Stimulated activated CD4-positive, alpha-beta T cell treated with anti-CD3 and anti-CD28 coated beads, Interleukin-12 subunit alpha, Interleukin-12 subunit beta, amount 100 ng/mL, for 4 hours (primary cell): ENCODE measurements at places on chromosomes 2 and 18.

DNA sequence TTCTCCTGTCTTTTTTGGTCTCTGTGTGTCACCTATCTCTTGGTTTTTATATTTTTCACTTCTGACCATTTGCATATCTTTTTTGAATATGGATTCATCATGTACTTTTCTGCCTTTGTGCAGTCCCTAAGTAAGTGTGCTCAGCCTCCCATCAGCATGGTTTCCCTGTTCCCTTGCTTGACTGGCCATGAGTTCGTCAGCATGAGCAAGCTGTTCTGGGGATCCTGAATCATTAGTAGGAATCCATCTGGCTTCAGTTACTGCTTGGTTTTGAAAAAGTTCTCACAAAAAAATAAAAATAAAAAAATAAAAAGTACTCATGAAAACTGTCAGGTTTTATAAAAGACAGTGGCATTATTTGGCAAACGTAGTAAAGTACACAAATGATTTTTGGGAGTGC, 144.1 kb downstream of the NCOA1 start:
- DNase-seq: no peak

GRCh38 chr2:181376442-181376841, 80.7 kb upstream of the ITGA4 start:
- no peak for DNase-seq

- DNase-seq: no peak
These were observed 107.8 kb downstream of the ZNF521 start for GRCh38 chr18:25244170-25244569.

DNA sequence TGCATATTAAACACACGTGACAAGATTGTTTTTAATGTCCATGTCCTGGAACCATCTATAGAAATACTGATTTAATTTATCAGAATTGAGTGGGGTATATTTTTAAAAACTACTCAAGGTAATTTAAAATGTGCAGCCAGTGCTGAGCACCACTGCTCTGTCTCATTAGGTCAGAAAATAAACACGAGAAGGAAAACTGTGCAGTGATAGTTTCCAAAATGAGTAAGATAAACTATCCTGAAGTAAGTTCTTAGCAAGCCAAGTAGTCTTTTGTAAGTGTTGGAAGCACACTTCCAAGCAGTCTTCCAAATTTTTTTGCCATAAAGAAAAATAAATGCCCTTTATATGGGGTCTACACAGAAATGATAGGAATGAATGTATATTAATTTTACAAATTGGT, 93.8 kb upstream of the DNAJC10 start:
- DNase-seq: no peak

DNA sequence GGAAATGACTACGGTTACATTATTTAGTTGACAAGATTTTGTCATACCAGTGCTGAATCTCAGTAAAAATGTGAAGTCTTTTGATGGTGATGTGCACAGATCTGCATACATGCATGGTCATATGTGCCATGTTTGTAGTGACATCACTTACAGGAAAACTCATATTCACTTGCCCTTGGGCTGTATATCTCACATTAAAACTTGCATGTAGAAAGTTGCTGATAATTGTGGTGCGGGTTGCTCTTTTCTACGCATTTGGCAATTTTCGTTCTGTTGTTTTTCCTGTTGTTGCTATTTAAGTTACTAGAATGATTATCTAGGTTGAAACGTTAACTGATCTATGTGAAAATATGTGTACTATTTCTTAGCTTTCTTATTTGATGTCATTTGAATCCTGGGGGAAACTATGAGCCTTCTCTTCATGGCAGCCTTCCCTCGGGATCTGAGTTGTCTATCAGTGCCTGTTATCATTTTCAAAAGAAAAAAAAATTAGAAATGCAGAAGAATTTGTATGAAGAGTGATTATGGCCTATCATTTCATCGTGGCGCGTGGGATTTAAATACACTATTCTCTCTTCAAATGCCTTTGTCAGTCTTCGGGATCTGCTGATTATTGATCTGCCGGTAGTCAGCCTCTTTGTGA, 296.6 kb downstream of the TMX3 start:
- DNase-seq: no peak

DNA sequence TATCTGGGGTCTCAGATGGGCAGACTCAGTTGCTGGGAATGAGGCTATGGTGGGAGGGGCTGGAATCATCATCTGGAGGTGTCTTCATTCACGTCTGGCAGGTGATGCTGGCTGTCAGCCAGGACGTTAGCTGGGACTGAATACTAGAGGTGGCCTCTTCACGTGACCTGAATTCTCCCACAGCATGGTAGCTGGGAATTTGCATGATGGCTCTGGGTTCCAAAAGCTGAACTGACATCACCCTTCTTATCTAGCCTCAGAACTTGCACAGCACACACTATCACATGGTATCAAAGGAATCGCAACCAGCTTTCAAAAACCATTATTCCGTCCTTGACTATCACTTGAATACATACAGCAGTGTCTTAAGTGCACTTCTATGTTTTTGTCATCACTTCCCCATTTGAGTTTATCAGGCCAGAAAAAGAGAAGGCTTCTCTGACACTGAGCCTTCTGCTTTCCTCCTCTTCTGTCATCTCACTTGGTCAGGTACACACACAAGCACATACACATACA, 53.0 kb upstream of the LRP2 start:
- DNase-seq: no peak

- no peak for DNase-seq
These were observed 590.7 kb downstream of the ADCYAP1 start for GRCh38 chr18:1495387-1495786.

- no peak for DNase-seq
These were observed 157.6 kb downstream of the ATAD2B start for GRCh38 chr2:23769364-23769763.

DNA sequence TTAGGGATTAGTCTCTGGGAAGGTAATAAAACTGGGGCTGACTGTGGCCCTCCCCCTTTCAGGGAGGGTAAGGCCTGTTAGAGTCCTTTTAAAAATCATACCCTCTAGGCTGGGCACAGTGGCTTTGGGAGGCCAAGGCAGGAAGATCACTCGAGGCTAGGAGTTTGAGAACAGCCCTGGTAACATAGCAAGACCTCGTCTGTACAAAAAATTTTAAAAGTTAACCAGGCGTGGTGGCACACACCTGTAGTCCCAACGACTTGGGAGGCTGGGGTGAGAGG, 118.7 kb downstream of the STPG4 start:
- no peak for DNase-seq

DNA sequence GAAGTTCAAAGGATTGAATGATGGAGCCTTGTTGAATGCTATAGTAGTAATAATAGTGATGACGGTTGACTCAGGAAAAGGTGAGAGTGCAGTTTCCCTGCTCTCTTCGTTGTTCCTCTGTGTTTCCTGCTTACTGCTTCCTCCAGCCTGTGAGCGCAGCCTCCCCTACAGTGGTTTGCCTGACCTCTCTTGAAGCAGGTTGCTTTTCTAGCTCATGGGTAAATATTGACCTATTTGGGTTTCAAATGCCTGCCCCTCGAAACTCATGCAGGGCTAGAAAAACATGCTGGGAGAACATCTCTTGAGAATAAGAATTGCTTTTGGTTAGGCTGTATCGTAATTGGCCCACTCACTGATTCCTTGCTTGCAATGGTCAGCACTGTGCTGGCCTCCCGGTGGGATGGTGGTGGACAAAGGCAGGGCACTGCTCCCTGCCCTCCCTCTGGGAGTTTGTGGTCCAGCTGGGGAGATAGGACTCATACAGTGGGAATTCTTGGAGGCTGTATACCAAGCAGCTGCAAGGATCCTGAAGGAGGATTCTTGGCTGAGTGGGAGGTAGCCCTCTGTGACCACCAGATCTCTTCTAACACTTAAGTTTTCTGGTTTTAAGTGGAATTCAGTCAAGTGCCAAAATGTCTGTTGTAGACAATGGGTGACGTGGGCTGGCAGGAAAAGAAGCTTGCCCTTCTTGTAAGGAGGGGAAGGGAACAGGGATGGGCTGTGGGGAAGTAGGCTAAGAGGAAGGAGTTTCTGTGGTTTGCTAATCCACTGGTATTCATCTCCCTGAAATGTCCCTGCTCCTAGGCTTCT, 5.4 kb upstream of the RNF181 start:
- DNase-seq: no peak

- DNase-seq: no peak
These were observed 24.5 kb upstream of the PPP4R1 start for GRCh38 chr18:9638886-9639285.

- DNase-seq: no peak
These were observed 7.0 kb downstream of the EVX2 start for GRCh38 chr2:176076796-176077195.

GRCh38 chr2:13654416-13654815, 937.7 kb downstream of the TRIB2 start:
- no peak for DNase-seq

- DNase-seq: no peak
These were observed 465.1 kb upstream of the HNRNPA3 start for GRCh38 chr2:176747506-176747905.

DNA sequence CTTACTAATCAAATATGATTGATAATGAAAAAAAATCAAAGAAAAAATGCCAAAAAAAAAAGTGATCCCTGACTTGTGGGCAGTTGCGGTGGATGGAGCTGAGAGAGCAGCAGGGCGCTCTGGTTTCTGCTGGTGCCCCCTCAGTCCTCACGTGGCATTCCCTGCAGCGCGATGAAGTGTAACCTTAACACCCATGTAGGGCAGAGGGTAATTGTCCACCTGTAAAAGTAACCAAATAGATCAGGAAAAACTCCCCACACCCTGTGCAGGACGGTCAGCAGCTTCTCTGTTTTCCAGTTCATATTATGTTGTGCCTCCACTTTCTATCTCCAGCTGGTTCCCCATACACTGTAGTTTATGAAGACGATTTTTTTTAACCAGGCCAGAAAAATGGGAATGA, 25.0 kb downstream of the COA5 start:
- no peak for DNase-seq

DNA sequence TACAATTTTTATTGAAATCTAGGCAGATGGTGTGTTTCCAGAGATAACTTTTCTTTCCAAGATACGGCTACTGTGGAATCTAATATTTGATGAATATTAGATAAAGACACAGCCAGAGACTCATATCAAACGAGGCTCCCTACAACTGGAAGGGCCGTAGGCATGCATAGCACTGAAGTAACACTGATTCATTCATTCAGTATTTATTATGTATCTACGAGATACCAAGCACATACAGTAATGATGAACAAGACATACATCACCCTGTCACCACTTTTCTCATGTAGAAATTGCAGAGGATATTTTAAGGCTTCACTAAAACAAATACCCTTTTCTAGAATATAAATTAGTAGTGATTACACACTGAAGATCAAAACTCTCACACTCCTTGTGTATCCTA, 74.5 kb downstream of the KCTD18 start:
- DNase-seq: no peak

GRCh38 chr2:191209340-191209739, 35.9 kb upstream of the MYO1B start:
- DNase-seq: no peak

- DNase-seq: no peak
These were observed 62.8 kb downstream of the TMEM237 start for GRCh38 chr2:201580486-201580885.

GRCh38 chr2:26086155-26086637, 52.3 kb downstream of the RAB10 start:
- DNase-seq: no peak

DNA sequence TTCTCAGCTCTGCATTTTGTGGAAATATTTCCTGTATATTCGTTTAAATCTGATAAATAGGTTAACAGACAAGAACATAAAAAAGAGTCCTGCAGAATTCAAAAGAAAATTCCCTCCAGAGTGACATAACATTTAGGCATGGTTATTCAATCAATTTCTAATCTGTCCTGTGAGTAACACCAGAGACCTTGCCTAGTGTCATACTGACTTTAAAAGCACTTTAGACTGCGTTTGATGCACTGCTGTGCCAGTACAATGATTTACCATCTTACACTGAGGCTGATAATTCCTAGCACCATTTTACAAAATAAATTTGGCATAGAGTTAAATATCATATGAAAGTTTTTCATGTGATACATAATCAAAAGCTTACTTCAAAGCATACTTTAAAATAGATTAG, 35.5 kb upstream of the CALCRL start:
- DNase-seq: no peak

- no peak for DNase-seq
These were observed 2.7 kb upstream of the IL1R1 start for GRCh38 chr2:102139851-102140250.

- no peak for DNase-seq
These were observed 81.5 kb upstream of the DAPL1 start for GRCh38 chr2:158713523-158714138.

GRCh38 chr2:181258720-181259119, 198.5 kb upstream of the ITGA4 start:
- DNase-seq: no peak

- DNase-seq: no peak
These were observed 37.3 kb downstream of the EMX1 start for GRCh38 chr2:72954376-72955227.

DNA sequence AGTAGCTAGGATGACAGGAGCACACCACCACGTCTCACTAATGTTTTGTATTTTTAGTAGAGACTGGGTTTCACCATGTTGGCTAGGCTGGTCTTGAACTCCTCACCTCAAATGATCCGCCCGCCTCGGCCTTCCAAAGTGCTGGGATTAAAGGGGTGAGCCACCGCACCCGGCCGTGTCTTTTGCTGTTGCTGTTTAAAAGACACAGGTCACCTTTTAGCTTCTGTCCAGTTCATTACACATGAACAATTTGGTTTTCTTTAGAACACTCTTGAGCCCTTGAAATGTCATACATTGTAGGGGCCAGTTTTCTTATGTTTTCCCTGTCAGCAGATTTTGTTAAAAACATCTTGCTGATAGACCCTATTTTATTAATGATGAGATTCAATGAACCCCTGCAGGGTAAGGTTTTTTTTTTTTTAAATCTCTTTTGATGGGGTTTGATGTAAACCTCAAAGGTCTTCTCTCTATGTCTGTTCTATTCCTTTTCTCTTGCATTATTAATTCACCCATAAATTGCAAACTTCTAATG, 61.0 kb upstream of the AGPS start:
- no peak for DNase-seq

- DNase-seq: no peak
These were observed 113.0 kb upstream of the COPS8 start for GRCh38 chr2:236972491-236973342.

GRCh38 chr18:8435376-8435775, 173.9 kb upstream of the RAB12 start:
- no peak for DNase-seq

- DNase-seq: no peak
These were observed 424.9 kb downstream of the PID1 start for GRCh38 chr2:228846161-228846560.

- no peak for DNase-seq
These were observed 13.6 kb downstream of the DCAF17 start for GRCh38 chr2:171447675-171448074.

GRCh38 chr2:71807581-71808451, 339.8 kb downstream of the CYP26B1 start:
- DNase-seq: no peak

- no peak for DNase-seq
These were observed 204.6 kb upstream of the TNP1 start for GRCh38 chr2:217064234-217065011.
